Endothelial cell (in vitro differentiated cells): ENCODE measurements at places on chromosomes 7 and 10.

- no peaks in the 10 kb centered on the region for H3K27me3 ChIP-seq
- no peak overlapping the region for H3K4me3 ChIP-seq
- no peak for DNase-seq
- H3K36me3 ChIP-seq: no peaks in the 10 kb centered on the region
- no peak overlapping the region for H3K27ac ChIP-seq
Measured at GRCh38 chr10:88271761-88272543, 311.2 kb downstream of the RNLS start.

DNA sequence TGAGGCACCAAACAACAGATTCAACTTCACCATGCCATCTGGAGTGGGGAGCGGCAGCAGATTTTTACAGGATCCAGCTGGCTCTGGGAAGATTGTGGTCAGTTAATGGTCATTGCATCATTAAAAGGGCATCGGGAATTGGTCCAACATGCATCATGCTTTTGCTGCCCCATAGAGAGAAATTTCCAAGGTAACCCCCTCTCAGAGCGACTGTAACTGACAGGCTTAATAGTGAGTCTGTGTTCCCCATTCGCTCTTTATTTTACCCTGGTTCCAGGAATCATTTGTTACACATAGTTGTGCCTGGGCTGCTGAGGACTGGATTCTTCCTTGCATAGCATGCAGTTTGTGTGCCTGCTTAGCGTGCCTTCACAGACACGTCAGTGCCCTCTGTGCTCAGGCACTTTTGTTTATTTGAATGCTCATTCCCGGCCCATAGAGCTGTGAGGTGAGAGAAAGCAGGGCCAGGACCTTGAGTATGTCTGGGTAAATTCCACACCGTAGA, 49.9 kb downstream of the CDHR3 start:
- H3K27ac ChIP-seq: no peak overlapping the region
- no peak overlapping the region for H3K4me3 ChIP-seq
- DNase-seq: no peak

DNA sequence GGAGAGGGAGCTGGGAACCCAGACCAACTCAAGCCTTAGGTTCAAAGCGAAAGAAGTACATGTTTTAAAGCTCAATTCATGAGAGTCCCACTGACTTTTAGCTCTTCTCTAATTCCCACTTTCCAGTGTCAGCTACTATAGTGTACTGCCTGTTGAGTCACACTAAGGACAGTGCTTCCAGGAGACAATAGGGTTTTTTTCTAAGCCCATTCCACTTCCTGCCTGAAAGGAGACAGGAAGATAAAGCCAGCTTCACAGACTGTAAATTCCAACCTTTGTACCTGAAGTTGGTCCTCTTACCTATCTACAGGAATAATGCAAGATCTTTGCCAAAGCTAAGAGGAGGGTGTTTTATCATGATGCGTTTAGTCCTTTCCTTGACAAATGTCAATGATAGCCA, 4.4 kb downstream of the MSRB2 start:
- peaks cover 41% of the 10 kb centered on the region for H3K4me1 ChIP-seq
- peaks cover 33% of the 10 kb centered on the region for H3K36me3 ChIP-seq
- H3K27me3 ChIP-seq: peaks cover 6% of the 10 kb centered on the region
- H3K27ac ChIP-seq: peak overlapping the region; percentile 98
- peak overlapping the region; percentile 56 for H3K4me3 ChIP-seq
- DNase-seq: no peak

- no peak overlapping the region for H3K4me3 ChIP-seq
- peaks cover 2% of the 10 kb centered on the region for H3K27me3 ChIP-seq
- no peaks in the 10 kb centered on the region for H3K4me1 ChIP-seq
Measured at GRCh38 chr10:92131275-92131820, 159.5 kb downstream of the CPEB3 start.

- DNase-seq: peak; percentile 59
- H3K27ac ChIP-seq: peak overlapping the region; percentile 72
- H3K4me1 ChIP-seq: peaks cover 49% of the 10 kb centered on the region
- H3K27me3 ChIP-seq: peaks cover 14% of the 10 kb centered on the region
Measured at GRCh38 chr10:102121739-102122372, 1.7 kb upstream of the LDB1 start.

DNA sequence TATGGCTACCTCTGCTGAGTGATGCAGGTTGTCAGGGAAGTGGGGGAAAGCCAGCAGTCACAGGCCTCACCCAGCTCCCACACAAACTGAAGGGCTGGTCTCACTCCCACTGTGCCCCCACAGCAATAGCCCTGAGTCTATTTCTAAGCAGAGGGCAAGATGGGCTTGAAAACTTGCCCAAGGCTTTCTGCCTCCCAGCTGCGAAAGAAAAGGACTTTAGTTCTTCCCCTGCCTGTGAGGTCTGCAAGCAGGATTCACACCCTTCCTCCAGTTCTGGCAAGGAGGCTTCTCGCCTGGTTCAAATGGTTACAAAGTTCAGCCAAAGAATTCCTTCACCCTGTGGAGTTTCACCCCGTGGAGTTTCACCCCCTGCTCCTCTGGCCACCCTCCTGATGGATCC, 63.3 kb upstream of the PRLHR start:
- H3K27ac ChIP-seq: no peak overlapping the region
- no peaks in the 10 kb centered on the region for H3K36me3 ChIP-seq
- H3K4me3 ChIP-seq: no peak overlapping the region
- H3K4me1 ChIP-seq: peaks cover 6% of the 10 kb centered on the region

GRCh38 chr7:70616211-70616610, 515.7 kb upstream of the GALNT17 start:
- no peak for DNase-seq
- H3K4me1 ChIP-seq: peaks cover 21% of the 10 kb centered on the region
- H3K36me3 ChIP-seq: peaks cover 4% of the 10 kb centered on the region
- H3K27ac ChIP-seq: no peak overlapping the region

- peaks cover 9% of the 10 kb centered on the region for H3K4me1 ChIP-seq
- DNase-seq: no peak
- H3K4me3 ChIP-seq: no peak overlapping the region
- peaks cover 2% of the 10 kb centered on the region for H3K27me3 ChIP-seq
- peaks cover 58% of the 10 kb centered on the region for H3K36me3 ChIP-seq
Measured at GRCh38 chr10:133405844-133406527, 12.0 kb downstream of the MTG1 start.

DNA sequence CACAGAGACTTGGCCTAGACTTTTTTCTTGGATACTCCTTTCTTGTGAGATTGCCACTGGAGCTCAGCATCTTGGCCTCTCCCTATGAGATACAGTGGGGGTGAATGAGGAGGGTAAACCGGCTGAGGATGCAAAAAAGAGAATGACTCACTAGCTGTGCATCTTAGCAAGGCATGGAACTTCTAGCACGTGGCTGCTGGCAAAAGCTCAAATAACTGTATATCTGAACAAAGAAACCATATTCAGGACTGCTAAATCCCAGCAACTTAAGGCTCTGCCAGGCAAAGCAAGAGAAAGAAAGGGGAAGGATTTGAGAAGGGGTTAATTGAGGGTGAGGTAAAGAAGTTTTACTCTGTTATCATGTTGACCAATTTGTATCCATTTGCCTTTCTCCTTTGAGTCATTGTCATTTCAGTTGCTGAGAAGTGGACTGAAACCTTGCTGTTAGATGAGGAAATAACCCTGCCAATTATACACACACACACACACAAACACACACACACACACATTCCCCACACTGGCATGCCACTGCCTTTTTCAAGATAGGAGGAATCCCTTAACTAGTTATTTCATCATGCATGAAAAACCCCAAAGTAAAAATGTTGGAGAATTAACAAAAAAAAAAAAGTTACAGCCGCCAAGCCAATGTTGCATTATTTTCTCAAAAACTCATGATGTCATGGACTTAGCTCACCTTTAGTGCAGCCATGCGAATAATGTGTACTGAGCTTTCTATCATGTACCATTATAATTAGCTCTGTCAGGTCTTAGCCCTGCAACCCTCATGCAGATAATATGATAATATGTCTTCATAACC, 997.3 kb downstream of the LRMDA start:
- no peaks in the 10 kb centered on the region for H3K27me3 ChIP-seq
- DNase-seq: no peak
- no peaks in the 10 kb centered on the region for H3K36me3 ChIP-seq
- no peak overlapping the region for H3K27ac ChIP-seq

GRCh38 chr10:30990971-30991646, 40.6 kb downstream of the ZNF438 start:
- DNase-seq: no peak
- no peaks in the 10 kb centered on the region for H3K27me3 ChIP-seq
